ENCODE measurements at places on chromosomes 1 and 21.

DNA sequence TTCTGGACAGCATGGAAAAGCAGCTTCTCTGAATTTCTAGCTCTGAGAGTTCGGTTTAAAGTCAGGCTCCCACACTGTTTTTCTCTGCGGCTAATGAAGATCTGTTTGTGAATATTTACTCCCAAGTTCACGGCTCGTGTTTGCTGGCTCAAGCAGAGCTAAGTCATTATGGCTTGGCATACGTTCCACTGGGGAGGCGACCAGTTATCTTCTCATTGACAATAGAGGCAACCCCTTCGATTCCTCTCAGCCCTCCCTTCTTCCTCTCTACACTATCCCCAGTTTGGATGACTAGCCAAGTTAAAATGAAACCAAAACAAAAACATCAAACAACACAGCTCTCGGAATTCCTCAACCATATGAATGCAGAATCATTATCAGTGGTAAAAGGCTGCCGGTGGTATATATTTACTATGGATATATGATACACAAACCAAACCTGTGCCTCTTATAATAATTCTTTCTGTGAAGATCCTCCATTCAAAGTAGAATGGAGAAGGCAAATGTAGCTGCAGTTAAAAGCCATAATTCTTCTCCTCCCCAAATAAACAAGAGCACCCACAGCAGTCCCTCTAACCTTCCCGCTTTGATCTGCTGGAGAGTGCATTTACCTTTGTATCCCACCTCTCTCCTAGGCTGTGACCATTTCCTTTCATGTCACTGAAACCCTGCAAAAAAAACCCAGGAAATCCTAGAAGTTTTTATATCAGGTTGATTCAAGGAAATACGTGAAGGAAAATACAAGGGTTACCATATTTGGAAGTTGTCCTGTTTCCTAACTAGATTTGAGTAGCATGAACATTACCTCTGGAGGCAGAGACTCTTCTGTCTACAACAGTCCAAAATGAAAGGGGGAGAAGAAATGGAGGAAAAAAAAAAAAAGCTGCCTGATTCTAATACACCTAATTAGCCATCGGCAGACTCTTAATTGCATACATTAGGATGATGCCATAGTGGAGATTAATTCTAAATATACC lies 108.3 kb upstream of the USH2A start:
- DNase-seq, result no peak

DNA sequence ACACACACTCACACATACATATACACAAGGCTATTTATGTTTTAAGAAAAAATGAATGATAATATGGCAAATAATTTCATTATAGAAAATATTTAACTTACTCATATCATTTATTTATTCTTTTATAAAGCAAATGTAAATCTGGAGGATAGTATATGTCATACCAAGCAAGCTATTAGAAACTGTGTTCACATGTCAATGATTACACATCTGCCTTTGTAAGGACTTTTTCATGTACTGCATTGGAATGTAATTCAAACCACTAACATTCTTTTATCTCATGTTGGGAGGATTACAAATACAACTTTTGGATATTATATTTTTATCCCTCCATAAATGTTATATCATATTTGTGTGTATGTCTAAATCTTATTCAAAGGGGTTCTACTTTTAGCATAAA lies 1887.4 kb downstream of the NCAM2 start:
- no peak for DNase-seq

- no peak for DNase-seq
These were observed 431.5 kb downstream of the LMO4 start for GRCh38 chr1:87760155-87760554.

DNA sequence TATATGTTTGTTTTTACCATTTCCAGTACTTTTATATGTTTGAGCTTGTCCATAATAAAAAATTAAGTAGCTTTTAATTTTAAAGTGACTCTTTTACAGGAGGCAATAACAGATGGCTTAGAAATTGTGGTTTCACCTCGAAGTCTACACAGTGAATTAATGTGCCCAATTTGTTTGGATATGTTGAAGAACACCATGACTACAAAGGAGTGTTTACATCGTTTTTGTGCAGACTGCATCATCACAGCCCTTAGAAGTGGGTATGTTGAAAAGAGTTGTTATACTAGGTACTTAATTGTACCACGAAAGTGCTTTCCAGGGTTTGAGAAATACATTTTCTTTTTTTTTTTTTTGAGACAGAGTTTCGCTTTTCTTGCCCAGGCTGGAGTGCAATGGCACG lies 46.1 kb downstream of the RNF2 start:
- no peak for DNase-seq

DNA sequence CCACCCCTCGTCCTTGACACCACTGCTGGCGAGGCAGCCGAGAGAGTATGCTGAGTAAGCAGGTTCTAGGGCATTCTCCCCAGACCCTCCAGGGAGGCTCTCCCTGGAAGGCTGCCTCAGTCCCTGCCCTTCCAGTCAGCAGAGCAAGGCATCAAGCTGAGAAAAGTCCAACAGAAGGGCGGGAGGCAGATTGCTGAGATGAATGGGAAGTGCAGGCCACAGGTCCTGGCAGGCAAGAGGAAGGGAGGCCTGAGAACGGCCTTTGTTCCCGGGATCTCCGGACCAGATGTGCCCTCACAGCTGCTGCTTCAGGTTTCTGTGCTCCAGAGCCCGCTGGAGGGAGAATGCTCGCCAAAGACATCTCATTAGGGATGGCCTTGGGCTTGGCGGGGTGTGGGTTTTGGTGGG lies 270.0 kb upstream of the VAMP3 start:
- DNase-seq, result peak; percentile 73

Measured in eye (tissue), 1 donor.